ENCODE measurements at places on chromosomes 5 and 9. TPM values are rescaled to one million over a fixed set of nuclear protein-coding genes. Genes with fewer than 3 reads are reported as not detected.

- peak; percentile 93 for DNase-seq
Measured at GRCh38 chr5:95960667-95961616, 709 bp downstream of the ELL2 start.

GRCh38 chr5:179410291-179411160, 65.3 kb upstream of the ADAMTS2 start:
- peak; percentile 90 for DNase-seq

- DNase-seq: no peak
Measured at GRCh38 chr5:150298701-150299451, 3.8 kb downstream of the ARSI start.

GRCh38 chr5:158324236-158324635, 465.3 kb upstream of the CLINT1 start:
- DNase-seq: no peak

- no peak for DNase-seq
Measured at GRCh38 chr5:65812648-65813047, 90.6 kb downstream of the NLN start.

DNA sequence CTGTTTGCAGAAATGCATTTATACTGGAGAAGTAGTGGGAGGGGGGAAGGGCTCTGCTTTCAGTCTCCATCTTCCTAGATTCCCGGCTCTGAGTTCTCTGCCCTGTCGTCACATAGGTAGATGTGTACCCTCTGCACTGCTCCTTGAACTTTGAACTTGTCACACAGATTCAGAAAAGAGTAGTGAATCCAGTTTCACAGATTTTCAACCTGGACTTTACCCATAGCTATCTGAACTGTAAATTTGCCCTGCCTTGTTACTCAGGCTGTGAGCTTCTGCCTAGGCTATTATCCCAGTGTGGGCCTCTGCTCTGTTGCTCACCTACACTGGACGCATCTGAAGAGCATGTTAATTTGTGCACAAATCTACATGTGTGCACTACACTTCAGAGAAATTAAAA, 12.8 kb upstream of the C9orf152 start:
- no peak for DNase-seq

DNA sequence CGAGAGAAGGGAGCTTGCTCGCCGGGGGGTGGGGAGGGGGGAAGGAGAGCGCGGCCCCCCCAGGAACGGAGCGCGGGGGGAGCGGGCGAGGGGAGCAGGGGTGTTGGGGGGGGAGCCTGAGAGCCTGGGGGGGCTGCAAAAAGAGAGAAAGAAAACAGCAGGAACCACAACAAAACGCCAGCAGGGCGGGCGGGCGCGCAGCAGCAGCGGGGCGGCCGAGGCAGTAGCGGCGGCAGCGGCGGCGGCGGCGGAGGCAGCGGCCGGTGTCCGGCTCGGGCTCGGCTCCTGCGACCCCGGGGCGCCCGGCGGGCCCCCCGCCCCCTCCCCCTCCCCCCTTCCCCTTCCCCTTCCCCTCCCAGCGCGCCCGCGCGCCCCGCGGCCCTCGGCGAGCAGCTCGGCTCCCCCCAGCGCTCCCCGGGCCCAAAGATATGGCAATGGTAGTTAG, 1.6 kb downstream of the NR2F1 start:
- peak; percentile 87 for DNase-seq

GRCh38 chr9:86723346-86723745, 224.0 kb downstream of the GAS1 start:
- DNase-seq: no peak

- DNase-seq: no peak
Measured at GRCh38 chr5:1821862-1822261, 20.7 kb downstream of the NDUFS6 start.

DNA sequence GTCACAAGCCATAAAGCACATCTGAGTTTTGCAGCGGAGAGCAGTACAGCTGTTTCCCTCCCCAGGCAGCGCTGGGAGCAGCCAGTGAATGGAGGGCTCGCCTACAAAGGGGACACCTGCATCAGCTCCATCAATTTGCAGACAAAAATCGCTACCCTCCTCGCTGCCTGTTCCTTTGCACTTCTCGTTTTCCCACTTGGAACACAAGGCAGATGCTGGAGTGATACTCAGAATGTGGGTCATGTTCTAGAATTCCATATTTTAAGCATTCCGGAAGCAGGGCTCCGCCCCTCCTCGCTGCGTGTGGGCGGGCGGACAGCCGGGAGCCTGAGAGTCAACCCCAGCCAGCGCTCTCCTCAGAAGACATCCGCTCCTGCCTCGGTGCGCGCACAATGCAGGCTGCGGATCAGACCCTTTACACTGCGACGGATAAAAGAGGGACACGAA, 92.1 kb downstream of the LMNB1 start:
- peak; percentile 92 for DNase-seq

CYSRT1 gene
- total RNA-seq: 0.33 TPM

PTGR1 gene
- total RNA-seq: 18.5 TPM

NUTM2G gene
- total RNA-seq: not detected

PLCXD3 gene
- total RNA-seq: 2.1 TPM

PTPRD gene
- 5.8 TPM for total RNA-seq

OTP gene
- total RNA-seq: not detected

All from esophagus muscularis mucosa (tissue), 4 donors.